M059J (cell line): ENCODE measurements at places on chromosomes 12 and 14. TPM values are rescaled to one million over a fixed set of nuclear protein-coding genes. Genes with fewer than 3 reads are reported as not detected.

EPYC gene
- total RNA-seq: 0.17 TPM in 1 of 2 replicates, not detected in the other

- DNase-seq: peak; percentile 86
Observed at GRCh38 chr12:47758834-47759690, at the start of gene RAPGEF3. RAPGEF3 (minus strand) TSS chr12:47758880; CDS start chr12:47758556, 324 bp downstream.

DNA sequence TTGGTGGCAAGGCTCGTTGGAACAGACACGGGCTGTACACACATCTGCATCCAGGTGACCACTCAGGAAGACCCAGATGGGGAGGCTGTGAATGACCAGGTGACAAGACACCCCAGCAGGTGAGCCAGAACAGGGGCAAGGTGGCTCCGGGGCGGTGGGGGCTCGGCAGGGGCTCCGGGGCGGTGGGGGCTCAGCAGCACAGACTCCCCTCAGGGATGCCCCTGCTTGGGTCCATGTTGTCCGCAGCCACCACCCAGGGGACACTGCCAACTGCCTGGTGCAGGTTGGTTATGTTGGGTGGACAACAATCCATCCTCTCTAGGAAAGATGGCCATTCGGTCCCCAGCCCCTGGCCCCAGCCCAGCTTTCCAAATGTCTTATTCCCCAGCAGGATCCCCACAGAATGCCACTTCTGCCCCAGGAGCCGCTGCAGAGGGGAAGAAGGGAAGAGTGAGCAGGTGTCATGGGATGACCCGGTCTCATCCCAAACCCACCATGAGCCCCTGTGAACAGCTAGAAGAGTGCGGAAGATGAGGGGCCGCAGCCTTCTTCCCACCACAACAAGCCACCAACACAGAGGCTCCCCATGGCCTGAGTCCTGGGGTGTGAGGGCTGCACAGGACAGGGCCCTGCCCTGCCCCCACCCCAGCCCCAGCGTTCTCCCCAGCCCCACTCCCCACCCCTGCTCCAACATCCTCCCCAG is 31.4 kb upstream of the C14orf180 start:
- no peak for DNase-seq

GRCh38 chr14:71478542-71478941 is 453.7 kb upstream of the RGS6 start:
- peak; percentile 58 for DNase-seq

- DNase-seq: no peak
Observed at GRCh38 chr12:48927261-48927660, 2.0 kb upstream of the FKBP11 start.

- no peak for DNase-seq
Observed at GRCh38 chr12:105018776-105019175, 32.7 kb downstream of the NOPCHAP1 start.

GRCh38 chr12:62543324-62543723 is 76.7 kb downstream of the MON2 start:
- DNase-seq: no peak
